Neural crest cell (in vitro differentiated cells): ENCODE measurements at places on chromosomes 1 and 21.

DNA sequence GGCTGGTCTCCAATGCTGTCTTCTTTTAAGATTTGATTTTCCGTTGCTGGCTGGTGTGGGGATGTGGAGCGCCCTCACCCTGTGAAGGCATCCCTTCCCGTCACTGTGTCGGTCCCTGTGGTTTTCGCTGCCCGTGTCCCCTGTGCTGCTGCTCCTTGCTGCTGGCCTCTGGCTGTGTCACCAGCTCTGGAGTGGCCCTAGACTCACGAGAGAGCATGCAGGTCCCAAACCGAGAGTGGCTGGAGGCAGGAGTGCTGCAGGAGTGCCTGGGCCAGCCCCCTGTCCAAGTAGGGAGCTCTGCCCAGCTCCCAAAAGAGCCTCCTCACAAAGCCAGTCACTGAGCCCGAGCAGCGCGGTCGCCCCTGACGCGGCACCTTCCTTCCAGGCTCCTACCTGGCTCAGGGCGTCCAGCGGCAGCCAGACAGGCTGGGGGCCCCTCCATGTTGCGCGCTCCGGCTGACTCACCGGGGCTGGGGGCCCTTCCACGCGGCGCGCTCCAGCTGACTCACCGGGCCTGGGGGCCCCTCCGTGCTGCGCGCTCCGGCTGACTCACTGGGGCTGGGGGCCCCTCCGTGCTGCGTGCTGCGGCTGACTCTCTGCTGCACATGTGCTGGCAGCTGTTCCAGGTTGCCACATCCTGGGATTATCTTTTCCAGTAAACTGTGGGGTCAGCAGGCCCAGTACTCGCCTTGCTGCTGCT, 106.7 kb upstream of the COL6A1 start:
- DNase-seq = no peak

DNA sequence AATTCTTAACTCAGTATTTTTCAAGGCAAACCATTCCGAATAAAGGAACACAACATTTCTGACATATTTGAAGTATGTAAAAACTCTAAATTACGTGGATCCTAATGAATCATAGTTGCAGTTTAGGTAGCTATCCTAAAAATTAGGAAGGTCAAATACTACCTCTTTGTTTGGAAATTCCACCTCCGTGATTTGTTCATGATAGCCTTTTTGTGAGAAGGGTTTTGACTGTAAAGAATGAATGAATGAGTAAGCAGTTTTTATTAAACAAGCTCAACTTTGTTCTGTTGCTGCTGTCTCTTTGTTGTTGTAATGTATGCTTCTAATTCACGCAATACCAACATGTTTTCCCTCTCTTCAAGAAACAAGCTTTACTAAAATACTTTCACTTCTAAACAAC, 840.4 kb downstream of the USP25 start:
- DNase-seq = no peak

- no peak for DNase-seq
Observed at GRCh38 chr1:234617986-234618736, 8.2 kb upstream of the IRF2BP2 start.

DNA sequence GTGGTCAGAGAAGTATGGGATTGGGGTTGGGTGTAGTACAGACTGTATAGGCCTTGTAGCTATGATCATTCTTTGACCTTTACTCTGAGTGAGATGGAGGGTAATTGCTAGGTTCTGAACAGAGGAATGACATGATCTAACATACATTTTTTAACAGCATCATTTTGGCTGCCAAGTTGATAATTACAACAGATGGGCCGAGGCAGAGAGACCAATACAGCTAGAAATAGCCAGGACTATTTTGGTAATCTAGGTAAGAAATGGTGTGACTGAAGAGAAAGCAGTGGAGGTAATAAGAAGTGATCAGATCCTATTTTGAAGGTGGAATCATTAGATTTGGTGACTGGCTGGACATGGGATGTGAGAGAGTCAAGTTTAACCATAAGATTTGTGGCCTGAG, 43.5 kb downstream of the RPAP2 start:
- DNase-seq = no peak
